ENCODE measurements at places on chromosomes 12 and 14.

GRCh38 chr12:118494776-118495175, 118.4 kb downstream of the SUDS3 start:
- no peak for DNase-seq

DNA sequence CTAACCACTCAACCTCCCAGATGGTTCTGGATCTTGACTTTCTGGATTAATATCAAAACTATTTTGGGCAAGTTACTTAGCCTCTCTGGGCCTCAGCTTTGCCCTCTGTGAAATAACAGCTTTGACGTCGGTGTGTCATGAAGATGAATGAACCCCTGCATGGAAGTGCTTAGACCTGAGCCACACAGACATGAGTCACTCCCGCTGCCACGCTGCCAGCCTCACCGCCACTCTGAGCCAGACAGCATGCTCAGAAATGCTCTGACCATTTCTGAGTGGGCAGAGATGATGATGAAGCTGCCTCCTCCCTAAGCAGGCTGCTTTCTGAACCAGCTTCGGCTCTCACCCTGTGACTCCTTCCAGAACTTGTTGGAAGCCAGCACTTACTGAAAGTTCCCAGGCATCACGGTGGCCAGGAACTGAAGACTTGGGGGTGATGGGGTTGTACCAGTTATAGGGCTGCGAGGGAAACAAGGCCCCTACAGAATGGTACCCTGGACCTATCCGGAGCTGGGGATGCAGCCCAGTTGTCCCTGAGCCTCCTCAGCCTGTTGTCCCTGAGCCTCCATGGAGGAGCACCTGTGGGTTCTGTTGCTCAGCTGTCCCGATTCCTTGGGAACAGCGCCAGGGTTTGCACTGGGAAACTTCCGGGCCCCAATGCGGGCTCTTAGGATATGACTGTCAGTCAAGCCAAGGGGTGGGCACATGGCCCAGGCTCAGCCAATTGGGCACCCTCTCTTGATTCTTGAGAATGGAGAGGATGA, 2.0 kb upstream of the CCDC197 start:
- peak; percentile 44 for DNase-seq

DNA sequence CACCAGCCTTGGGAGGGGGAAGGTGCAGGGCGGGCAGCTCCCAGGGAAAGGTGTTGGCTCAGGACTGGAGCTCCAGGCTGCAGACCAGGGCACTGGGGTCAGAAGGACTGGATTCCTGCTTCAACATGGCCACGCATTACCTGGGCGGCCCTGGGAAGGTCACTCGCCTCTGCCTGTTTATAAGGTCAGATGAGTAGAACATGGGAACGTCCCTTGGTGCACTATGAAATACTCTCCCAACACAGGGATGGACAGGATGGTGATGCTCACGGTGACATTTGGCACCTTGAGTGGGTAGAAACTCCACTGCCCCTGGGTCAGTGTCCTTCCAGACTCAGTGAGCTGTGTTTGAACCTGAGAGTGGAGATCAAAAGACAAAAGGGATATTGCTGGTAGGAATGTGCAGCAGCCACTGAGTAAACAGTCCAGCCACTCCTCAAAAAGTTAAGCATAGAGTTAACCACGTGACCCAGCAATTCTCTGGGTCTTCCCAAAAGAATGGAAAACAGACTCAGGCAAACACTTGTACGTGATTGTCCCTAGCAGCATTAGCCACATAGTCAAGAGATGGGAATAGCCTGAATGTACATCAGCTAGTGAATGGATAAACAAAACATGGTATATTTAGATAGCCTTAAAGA, 9.1 kb upstream of the BDKRB2 start:
- no peak for DNase-seq

- no peak for DNase-seq
Observed at GRCh38 chr14:91934554-91935285, 12.8 kb downstream of the FBLN5 start.

DNA sequence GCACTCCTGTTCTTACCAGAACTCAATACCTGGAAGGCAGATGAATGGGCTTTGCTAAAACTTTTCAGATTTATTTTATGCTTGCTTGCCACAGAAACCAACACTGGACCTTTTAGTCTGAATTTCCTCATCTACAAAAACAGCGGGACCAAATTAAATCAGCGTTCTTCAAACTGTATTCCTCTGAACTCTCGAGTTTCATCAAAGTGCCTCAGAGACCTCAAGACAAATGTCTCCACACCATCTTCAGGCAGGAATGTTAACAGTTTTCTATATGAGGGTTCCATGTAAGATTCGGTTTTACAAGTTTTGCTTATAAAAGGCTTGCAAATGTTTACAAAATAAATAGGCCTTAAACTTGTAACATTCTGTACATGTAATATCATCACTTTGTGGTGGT, 74.6 kb downstream of the MED13L start:
- DNase-seq, result no peak

GRCh38 chr12:129696405-129696804, 207.4 kb downstream of the TMEM132D start:
- DNase-seq, result no peak

DNA sequence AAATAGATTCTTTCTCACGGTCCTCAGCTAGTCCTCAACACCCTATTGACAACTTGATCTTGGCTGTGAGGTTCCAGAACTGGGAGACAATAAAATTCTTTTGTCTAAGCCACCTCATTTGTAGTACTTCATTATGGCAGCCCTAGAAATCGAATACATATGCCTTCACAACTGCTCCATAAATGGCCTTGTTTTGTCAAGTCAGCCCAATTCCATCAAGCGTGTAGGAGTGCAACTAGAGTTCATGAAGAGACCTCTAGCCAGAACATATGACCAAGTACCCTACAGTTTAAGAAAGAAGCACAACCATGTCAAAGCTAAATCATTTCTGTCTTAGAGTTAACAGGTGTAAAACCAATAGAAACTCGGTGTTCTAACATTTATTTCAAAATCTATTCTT, 45.0 kb upstream of the PLEKHA5 start:
- DNase-seq, result no peak

GRCh38 chr12:57079821-57080220, 1.2 kb upstream of the NEMP1 start:
- no peak for DNase-seq

DNA sequence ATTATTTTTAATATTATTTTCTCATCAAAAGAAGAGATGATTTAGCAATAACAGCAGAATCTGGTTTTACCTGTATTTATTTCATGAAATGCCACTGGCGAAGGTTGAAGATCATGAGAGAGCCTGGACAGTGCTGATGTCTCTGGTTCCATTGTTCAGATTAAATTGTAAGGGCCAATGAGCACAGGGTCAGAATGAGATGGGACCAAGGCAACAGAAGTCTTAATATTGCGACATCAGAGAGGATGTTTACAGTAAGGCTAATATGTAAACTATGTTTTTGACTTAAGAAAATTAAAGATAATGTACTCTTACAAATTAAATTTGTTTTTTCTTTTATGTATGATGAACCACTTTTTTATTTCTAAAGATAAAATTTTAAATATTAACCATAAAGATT, 35.2 kb upstream of the KLRD1 start:
- DNase-seq, result no peak

- DNase-seq, result no peak
Observed at GRCh38 chr12:66976526-66976925, 292.6 kb upstream of the CAND1 start.

- DNase-seq, result no peak
Observed at GRCh38 chr12:50992819-50993218, 33.4 kb downstream of the SLC11A2 start.

DNA sequence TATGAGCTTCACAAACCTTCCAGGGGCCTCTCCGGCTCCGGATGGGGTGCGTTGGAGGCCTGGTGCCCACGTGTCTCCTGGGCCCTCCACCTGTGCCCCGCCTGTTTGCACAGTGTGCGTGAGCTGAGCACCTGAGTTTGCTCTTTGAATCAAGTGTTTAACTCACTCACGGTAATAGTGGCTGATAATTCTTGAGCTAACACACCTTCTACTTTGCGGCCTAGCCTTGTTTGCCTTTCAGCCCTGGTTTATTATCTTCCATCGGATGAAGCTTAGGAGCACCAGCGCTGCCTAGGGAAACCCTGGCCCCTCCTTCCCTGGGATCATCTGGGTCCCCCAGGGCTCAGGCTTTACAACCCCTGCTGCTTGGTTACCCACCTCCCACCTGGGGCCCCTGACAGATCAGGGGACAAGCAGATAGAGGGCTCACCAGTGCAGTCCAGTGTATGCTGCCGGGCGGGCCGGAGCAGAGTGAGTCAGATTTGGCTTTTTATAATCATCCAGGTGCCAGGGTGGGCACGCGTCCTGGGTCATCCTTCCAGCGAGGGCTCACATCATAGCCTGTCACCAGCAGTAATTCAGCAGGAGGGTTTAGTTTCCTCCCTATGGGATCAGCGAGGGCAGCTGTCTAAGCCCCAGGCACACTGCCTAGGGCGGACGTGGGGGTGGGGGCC, 62.8 kb upstream of the RFLNA start:
- peak; percentile 67 for DNase-seq

DNA sequence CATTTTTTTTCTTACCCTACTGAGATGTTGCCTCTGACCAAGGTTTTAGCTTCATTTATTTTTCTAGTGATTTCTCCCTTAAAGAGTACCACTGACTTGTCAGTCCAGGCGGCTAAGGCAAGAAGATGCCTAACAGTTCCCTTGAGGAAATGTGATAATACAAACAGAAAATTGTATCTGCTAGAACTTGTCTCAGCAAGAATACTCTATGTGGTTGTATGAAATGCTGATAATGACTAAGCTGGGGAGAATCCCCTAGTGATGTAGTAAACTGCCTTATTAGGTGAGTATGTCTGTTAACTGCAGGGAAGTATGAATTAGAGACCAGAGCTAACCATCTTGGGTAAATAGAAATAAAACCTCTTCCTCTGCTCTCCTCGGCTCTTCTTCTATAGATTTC, 6.7 kb downstream of the C12orf54 start:
- no peak for DNase-seq

All from NCI-H2081 (cell line).